ENCODE measurements at places on chromosomes 2 and 18. TPM values are rescaled to one million over a fixed set of nuclear protein-coding genes. Genes with fewer than 3 reads are reported as not detected.
A peak's percentile ranks its signal among the peaks of the same experiment; 100 is the strongest.

The ZBTB7C gene
- 0.13 TPM for total RNA-seq

DNA sequence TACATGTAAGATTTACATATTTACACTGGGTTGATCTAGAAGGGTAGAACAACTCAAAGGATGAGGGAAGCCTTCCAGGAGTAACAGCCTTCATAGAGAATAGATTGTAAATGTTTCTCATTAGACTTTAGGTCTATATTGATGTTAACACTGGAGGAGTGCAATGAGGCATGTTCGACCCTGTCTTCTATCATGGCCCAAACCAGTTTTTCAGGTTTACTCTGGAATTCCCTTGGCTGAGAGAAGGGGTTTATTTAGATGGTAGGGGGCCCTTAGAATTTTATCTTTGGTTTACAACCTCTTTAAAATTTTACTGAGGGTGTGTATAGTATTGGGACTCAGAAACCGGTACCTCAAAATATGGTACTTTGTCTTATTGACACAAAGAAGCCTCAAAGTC, 634.9 kb upstream of the PIK3C3 start:
- DNase-seq = no peak

GRCh38 chr18:68666381-68666780, 48.5 kb downstream of the TMX3 start:
- DNase-seq = no peak

DNA sequence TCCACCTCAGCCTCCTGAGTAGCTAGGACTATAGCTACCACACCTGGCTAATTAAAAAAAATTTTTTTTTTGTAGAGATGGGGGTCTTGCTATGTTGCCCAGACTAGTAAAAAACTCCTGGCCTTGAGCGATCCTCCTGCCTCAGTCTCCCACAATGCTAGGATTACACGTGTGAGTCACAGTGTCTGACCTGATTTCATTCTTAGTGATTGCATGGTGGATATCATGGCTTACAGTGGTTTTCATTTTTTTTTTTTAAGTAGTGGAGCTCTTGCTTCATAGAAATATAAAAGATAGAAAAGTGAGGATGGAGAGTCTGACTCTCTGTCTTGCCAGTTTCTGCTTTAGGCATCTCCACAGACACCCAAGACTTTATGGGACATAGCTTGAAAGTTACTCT, 83.6 kb downstream of the CDC42EP3 start:
- DNase-seq = no peak

- peak; percentile 43 for DNase-seq
Measured at GRCh38 chr2:206084870-206085741, 868 bp downstream of the INO80D start.

The COLEC12 gene
- total RNA-seq = not detected

DNA sequence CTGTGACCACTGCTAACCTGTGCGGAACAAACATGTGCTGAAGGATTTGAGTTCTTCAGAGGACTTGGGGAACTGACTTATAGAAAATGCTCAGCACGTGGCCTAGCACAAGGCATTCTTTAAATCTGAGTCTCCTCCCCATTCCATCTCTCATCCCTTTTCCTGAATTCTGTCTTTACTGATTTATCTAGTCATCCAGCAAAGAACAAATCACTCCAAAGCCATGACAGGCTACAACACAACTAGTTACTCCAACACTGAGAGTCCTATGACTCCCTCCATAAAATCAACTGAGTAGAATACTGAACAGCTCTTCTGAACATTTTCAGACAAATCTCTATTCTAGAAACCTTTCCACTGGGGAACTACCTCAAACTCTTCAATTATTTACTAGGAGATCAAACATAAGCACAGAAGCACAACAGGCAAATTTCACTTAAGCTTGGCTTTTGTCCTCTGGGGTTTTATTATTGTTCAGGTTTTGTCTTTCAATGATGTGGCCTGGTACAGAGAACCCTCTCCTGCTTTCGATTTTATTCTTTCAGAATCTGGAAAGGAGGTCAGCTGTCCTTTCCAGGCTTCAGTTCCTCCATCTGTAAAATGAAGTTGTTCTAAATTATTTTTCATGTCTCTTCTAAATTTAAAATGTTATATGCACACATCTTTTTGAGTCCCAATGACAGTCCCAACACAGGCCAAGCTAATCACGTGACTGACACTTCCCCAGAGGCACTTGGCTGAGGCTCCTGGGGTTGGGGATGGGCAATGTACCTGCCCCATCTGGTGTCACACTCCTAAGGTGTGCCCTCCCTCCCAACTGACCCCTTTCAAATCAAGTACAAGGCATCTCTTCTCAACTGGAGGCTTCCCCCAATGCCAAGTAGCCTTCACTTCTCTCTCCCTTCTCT, 31.8 kb downstream of the RNU4ATAC start:
- no peak for DNase-seq

DNA sequence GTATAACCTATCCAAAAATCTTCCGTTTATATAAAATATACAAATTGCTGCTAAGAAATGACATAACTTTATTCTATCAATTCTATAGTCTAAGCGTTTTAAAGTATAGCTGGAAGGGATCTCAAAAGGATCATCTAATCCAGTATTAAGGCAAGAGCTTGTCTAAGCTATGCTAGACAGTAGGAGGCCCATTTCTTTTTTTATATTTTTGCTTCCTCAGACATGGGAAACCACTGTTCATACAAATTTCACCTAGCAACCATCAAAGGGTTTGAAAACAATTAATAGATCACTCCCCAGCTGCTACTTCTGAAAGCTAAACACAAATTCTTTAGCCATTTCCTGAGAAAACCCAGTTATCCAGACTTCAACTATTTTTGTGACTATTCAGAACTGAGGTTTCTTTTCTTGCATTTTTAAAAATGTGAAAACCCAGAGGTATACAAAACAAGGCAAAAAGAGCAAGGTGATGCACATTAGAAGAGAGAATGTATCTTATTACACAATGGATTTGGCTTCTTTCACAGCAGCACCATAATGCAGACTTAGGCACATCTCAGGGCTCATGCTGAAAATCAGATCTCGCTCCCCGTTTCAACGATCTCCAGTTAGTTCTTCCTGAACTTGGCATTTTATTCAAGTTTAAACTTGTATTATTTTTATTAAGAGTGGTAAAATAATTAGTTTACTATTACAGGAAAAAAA, 274.4 kb downstream of the LRP1B start:
- no peak for DNase-seq

DNA sequence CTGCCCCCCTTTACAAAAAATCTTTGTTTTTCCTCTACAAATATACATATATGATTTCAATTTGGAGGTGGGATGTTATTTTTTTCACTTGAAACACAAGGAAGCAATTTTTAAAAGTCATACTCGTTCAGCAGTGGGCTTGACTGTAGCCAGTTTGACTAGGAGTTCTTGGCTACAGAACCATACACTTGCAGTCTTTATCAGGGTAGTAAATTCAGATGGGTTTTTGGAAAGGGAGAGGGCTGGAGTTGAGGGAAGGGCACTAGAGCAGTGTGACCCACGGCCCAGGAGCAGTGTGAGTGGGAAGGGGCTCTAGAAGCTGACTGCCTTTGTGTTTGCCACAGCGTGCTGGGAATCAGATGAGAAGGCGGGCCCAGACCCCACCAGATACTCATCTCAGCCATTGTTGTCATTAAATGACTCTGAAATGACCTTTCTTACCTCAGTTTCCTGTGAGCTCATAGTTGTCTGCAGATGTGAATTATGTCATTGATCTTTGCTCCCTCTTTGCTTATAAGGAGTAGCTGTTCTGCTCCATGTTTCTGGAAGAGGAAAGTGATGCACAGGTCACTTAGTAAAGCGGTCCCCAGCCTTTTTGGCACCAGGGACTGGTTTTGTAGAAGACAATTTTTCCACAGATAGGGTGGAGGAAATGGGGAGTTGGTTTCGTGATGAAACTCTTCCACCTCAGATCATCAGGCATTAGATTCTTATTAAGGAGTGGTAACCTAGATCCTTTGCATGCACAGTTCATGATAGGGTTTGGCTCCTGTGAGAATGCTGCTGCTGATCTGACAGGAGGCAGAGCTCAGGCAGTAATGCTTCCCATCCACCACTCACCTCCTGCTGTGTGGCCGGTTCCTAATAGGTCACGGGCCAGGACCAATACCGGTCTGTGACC, 116.8 kb downstream of the SPTBN1 start:
- DNase-seq = peak; percentile 29

GRCh38 chr18:33581856-33582255, 3.8 kb downstream of the ASXL3 start:
- no peak for DNase-seq

All from CD8-positive, alpha-beta memory T cell (primary cell).